Endothelial cell of umbilical vein (primary cell): ENCODE measurements at places on chromosomes 6 and 20. TPM values are rescaled to one million over a fixed set of nuclear protein-coding genes. Genes with fewer than 3 reads are reported as not detected.

- H3K4me1 ChIP-seq: peaks cover 14% of the 10 kb centered on the region
- H3K27me3 ChIP-seq: no peaks in the 10 kb centered on the region
- H3K4me3 ChIP-seq: no peak overlapping the region
- H3K36me3 ChIP-seq: no peaks in the 10 kb centered on the region
Observed at GRCh38 chr20:57711311-57711712, 1.5 kb upstream of the PMEPA1 start.

DNA sequence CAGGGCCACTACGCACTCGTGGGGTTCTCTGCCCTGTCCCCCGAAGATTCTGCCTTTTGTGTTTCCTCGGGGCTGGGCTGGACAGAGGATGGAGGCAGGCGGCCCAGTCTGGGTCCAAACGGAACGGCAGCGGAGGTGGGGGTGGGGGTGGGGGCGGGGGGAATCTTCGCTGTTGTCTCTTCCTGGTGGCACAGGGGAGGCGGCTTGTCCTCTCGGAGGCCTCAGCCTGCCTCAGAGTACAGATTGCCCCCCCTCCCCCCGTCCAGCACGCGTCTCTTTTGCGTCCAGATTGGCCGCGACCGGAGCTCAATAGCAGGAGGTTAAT lies 1.4 kb upstream of the INSM1 start:
- H3K4me1 ChIP-seq: no peaks in the 10 kb centered on the region
- peaks cover 91% of the 10 kb centered on the region for H3K27me3 ChIP-seq
- H3K36me3 ChIP-seq: no peaks in the 10 kb centered on the region
- H3K4me3 ChIP-seq: no peak overlapping the region

DNA sequence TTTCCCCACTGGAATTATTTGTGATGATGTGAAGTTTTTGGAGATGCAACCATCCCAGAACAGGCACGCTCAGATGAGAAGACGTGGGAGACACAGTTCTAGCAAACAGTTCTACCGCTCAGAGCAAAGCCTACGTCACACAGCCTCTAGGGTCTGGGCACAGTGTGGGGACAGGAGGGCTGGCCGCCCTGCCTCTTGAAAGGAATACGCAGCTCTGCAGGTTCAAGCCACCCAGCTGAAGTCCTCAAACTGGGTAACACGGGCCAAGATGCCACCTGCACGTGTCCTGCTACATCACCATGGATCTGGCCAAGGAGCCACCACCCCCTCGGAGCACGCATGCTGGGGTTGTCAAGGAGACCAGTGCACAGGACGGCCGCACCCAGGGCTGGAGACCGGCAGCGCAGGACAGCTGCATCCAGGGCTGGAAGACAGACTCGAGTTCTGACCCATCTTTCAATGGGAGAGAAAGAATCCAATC lies 75.0 kb downstream of the NOL4L start:
- no peaks in the 10 kb centered on the region for H3K36me3 ChIP-seq
- H3K4me1 ChIP-seq: peaks cover 24% of the 10 kb centered on the region
- H3K4me3 ChIP-seq: no peak overlapping the region
- DNase-seq: no peak
- H3K27ac ChIP-seq: no peak overlapping the region

GRCh38 chr20:50728981-50729874 lies 2.2 kb upstream of the PARD6B start:
- no peaks in the 10 kb centered on the region for H3K4me1 ChIP-seq
- H3K4me3 ChIP-seq: no peak overlapping the region
- H3K36me3 ChIP-seq: no peaks in the 10 kb centered on the region
- H3K27ac ChIP-seq: no peak overlapping the region
- H3K27me3 ChIP-seq: peaks cover 24% of the 10 kb centered on the region

GRCh38 chr6:22917344-22917743 lies 348.0 kb downstream of the HDGFL1 start:
- DNase-seq: no peak
- H3K36me3 ChIP-seq: no peaks in the 10 kb centered on the region
- H3K4me1 ChIP-seq: no peaks in the 10 kb centered on the region
- no peaks in the 10 kb centered on the region for H3K27me3 ChIP-seq
- no peak overlapping the region for H3K27ac ChIP-seq

DNA sequence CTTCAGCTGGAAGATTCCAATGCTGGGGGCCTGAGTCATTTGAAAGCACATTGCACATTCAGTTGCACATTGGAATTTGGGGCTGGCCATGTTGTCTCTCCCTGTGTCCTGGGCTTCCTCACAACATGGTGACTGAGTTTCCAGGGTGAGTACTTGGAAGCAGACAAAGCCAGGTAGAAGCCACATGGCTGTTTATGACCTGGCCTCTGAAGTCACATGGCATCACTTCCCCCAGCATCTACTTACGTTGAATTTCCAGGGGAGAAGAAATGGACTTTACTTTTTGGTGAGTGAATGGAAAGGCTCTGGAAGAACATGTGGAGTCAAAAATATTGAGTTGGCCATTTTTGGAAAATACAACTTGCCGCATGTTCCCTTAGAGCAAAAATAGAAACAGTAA lies 155.5 kb downstream of the LINC00237 start:
- H3K27ac ChIP-seq: no peak overlapping the region
- no peak for DNase-seq
- H3K4me3 ChIP-seq: no peak overlapping the region
- H3K27me3 ChIP-seq: no peaks in the 10 kb centered on the region
- no peaks in the 10 kb centered on the region for H3K4me1 ChIP-seq

DNA sequence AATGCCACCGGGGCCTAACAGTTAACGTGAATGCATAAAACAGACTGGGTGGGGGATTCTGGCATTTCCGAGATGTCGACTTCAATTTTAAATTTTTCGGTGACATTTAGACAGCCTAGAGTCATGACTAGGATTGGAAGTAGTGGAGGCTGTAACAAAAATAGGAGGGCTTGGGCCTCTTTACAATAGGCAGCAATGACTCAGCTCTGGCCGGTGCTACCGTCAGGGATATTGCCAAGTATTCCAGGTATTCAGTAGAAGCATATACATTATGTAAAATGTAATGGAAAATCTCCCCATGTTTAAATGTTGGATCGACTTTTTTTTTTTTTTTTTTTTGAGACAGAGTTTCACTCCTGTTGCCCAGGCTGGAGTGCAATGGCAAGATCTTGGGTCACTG lies 136.2 kb upstream of the STMND1 start:
- peaks cover 10% of the 10 kb centered on the region for H3K4me1 ChIP-seq
- H3K27me3 ChIP-seq: peaks cover 2% of the 10 kb centered on the region
- no peaks in the 10 kb centered on the region for H3K36me3 ChIP-seq
- no peak overlapping the region for H3K4me3 ChIP-seq
- DNase-seq: no peak
- no peak overlapping the region for H3K27ac ChIP-seq

- no peak overlapping the region for H3K27ac ChIP-seq
- no peaks in the 10 kb centered on the region for H3K36me3 ChIP-seq
- H3K27me3 ChIP-seq: no peaks in the 10 kb centered on the region
- no peak overlapping the region for H3K4me3 ChIP-seq
- H3K4me1 ChIP-seq: no peaks in the 10 kb centered on the region
- DNase-seq: no peak
Observed at GRCh38 chr6:163133017-163133416, 281.5 kb upstream of the QKI start.

GRCh38 chr6:41921712-41921998 lies 356 bp downstream of the BYSL start:
- H3K36me3 ChIP-seq: no peaks in the 10 kb centered on the region
- H3K4me1 ChIP-seq: peaks cover 36% of the 10 kb centered on the region
- peak overlapping the region; percentile 54 for H3K4me3 ChIP-seq

DNA sequence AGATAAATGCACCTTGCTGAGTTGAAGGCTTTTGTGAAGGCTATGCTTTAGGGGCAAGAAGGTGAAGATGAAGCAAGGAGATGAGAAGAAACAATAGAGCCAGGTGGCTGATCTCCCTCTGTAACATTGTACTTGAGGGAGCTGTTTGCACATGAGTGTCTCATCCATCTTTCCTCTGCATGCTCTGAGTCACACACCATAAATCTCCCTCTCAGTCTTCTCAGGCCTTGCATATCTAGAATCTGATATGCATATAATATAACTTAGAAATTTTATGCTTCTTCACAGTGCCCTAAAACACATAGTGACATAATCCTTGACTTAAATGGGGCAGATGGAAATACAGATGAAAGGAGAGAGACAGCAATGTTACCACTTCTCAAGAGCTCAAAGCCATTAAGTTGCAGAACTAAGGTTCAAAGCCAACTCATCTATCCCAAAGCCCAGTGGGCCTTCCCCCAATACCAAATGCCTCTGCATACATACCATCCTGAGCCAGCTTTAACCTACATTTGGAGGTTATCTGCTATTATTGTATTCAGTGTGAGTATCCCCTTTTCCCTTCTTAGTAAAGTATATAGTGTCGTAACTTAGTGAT lies 62.4 kb upstream of the STXBP5 start:
- H3K4me1 ChIP-seq: no peaks in the 10 kb centered on the region
- H3K27me3 ChIP-seq: no peaks in the 10 kb centered on the region
- DNase-seq: no peak
- H3K36me3 ChIP-seq: no peaks in the 10 kb centered on the region
- H3K27ac ChIP-seq: no peak overlapping the region

DNA sequence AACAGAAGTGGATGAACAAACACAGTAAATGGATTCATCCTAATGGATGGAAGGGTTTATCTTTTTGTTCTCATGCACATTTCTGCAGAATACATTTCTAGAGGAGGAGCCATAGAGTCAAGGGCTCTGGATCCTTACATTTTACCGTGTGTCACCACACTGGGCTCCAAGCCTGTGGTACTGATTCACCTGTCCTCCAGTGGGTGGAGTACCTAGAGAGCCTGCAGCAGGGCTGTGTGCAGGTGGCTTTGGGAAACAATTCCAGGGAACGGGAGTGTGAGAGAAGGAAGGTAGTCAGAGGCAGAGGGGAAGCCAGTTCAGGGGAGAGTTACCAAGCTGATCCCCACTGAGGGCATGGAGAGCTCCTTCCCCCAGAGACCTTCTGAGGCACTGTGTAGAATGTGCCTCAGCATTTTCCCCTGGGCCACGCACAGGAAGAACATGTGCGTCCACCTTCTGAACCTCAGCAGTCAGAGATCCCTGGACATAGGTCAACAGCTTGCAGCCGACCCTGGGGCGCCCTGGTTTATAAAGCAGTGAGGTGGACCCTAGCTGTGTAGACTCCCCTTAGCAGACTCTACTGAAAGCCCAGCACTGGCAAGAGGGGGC lies 85.3 kb upstream of the SLC22A23 start:
- no peaks in the 10 kb centered on the region for H3K36me3 ChIP-seq
- peaks cover 8% of the 10 kb centered on the region for H3K4me1 ChIP-seq
- no peak overlapping the region for H3K4me3 ChIP-seq
- H3K27ac ChIP-seq: no peak overlapping the region
- H3K27me3 ChIP-seq: peaks cover 6% of the 10 kb centered on the region
- DNase-seq: no peak

DNA sequence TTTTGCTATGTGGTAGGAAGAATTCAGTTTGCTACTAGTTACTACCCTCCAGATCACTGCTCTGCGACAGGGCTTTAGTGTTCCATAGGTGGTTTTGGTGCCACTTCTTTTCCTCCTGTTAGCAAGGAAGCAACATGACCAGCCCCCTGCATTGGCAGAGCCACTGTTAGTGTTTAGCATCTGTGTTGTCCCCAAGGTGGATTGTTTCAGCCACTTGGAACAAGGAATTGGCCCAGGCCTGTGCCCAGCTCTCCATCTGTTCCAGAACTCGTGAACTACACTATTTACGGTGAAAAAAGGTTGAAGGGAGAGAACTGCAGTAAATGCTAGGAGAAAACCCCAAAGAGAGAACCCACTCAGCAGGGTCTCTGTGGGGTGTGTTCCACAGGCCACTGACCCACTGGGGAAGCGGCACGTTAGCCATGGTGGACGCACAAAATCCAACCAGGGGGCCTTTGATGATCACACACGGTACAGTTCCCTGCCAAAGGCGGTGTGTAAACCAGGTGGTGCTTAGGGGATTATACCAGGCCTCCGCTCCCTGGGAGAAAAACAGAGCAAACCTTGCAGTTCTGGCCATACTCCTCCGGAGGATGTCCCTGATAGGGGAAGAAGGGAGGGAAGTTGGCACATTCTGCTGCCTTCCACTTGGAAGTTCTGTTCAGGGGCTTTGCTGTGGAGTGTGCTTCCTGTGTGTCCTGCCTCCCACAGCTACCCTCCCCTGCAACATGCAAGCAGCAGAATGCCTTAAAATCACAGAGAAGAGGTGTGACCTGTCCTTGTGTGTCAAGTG lies 72.3 kb downstream of the LYRM2 start:
- no peaks in the 10 kb centered on the region for H3K4me1 ChIP-seq
- H3K27ac ChIP-seq: no peak overlapping the region
- no peak for DNase-seq
- H3K4me3 ChIP-seq: no peak overlapping the region
- no peaks in the 10 kb centered on the region for H3K27me3 ChIP-seq

DNA sequence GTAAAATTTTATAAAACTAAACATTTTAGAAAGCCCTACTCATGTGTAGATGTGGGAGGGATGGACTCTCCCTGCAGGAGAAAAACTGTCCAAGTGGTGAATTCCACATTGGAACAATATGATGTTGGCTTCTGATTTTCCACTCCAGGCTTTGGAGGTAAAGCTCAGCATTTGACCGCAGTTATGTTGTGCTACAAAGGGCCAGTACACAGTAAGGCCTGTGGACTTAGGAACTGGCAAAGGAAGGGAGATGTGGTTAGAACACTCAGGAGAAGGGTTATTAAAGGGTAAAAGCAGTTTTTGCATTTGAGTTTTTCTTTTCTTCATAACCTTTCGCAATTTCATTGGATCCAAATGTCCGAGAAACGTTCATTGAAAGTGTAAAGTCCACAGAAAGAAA lies 150.3 kb upstream of the SASH1 start:
- no peak overlapping the region for H3K4me3 ChIP-seq
- H3K36me3 ChIP-seq: no peaks in the 10 kb centered on the region
- no peak for DNase-seq
- no peaks in the 10 kb centered on the region for H3K27me3 ChIP-seq
- H3K27ac ChIP-seq: no peak overlapping the region
- H3K4me1 ChIP-seq: no peaks in the 10 kb centered on the region

GABBR1 gene
- 43.6 and 53.1 TPM in 2 replicates for polyA plus RNA-seq

MYB gene
- 0.10 and 0.14 TPM in 2 replicates for polyA plus RNA-seq

EFCAB8 gene
- 0.01 and 0.08 TPM in 2 replicates for polyA plus RNA-seq

SPDEF gene
- polyA plus RNA-seq: not detected in 2 replicates
